ENCODE measurements at places on chromosomes 1 and 21. TPM values are rescaled to one million over a fixed set of nuclear protein-coding genes. Genes with fewer than 3 reads are reported as not detected.

CFHR2 gene
- total RNA-seq = not detected

NRAS gene
- total RNA-seq = 75.2 TPM

FCRL4 gene
- total RNA-seq = not detected

ASCL5 gene
- 0.21 TPM for total RNA-seq

NPR1 gene
- total RNA-seq = not detected

ZNF683 gene
- total RNA-seq = not detected

TAL1 gene
- under 0.01 TPM for total RNA-seq

NR5A2 gene
- 0.24 TPM for total RNA-seq

CNTN2 gene
- under 0.01 TPM for total RNA-seq

Measured in tracheal epithelial cell (primary cell).